ENCODE measurements at places on chromosomes 16 and 17.

DNA sequence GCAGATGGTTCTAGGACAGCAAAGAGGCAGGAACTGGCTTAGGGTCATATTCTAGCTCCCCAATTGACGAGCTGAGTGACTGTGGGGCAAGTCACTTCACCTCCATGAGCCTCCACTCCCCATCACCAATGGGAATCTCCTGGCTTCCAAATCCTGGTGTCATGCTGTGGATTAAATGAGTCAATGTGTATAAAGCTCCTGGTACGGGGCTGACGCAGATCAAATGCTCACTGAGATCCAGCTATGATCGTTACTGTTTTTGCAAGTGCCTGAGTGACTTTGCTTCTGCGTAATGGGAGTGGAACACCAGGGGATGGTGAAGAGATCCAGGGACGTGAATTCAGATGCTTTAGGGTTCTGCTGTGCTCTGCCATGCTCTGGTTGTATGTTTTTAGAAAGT is 2.4 kb downstream of the SEC14L5 start:
- DNase-seq: no peak

- DNase-seq: no peak
These were observed 267.6 kb upstream of the SDK2 start for GRCh38 chr17:73911726-73912372.

DNA sequence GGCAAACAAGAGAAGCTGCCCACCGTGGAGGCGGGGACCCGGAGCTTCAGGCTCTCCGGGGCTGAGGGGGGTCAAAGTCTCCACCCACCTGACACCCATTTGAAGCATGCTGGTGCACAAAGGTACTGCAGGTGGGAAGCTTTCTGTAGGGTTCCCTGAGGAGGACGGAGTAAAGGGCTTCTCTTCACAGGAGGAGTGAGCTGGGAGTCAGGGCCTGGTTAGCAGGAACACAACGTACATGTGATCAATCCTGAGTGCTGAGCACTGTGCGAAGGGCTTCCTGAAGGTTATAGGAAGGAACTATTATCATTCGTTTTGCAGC is 252.9 kb upstream of the RPL38 start:
- DNase-seq: no peak

- DNase-seq: no peak
These were observed 324.2 kb downstream of the PMP22 start for GRCh38 chr17:14940938-14941265.

- no peak for DNase-seq
These were observed 123.2 kb downstream of the CPPED1 start for GRCh38 chr16:12680531-12680930.

- peak; percentile 2 for DNase-seq
These were observed 1152.0 kb upstream of the CDH8 start for GRCh38 chr16:63188086-63188771.

- DNase-seq: peak; percentile 9
These were observed 49.6 kb upstream of the SIAH1 start for GRCh38 chr16:48434653-48435317.

DNA sequence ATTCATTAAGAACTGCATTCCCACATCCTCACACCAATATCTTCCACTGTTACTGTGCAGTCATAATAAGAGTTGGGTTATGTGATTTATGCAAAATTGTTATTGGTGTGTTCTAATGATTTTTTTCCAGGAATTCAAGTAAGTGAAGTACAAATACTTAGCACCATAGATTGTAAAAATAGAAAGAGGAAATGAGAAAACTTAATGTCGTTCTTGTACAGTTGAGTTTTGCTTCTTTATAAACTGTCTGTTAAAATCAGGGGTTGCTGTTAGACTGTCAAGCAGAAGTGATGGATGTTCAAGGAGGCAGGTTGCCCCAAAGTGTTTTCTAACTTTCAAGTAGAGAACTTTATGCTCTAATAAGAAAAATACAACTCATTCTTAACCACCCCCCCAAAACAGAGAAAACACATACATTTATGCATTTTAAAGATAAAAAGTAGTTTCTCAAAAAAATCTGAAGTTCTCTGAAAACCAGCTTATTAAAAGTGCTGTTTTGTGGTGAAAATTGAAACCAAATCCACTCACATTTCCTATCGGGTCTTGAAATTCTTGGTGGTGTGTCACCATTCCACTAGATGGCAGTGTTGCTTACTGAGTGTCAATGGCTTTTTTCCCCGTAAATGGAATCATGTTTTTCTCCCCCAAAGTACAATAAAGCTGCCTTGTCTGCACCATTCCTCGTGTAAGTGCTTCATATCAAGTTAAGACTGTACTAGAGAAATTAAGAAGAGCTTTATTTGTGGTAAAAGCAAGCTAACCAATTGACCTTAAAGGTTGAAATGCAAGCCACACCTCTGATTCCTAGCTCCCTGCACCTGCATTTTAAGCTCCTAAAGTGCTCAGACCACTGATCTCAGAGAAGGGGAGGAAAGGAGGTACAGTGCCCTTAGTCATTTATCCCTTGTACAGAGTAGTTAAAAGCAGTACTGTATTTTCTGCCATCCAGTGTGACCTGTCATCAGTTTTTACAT is 4.7 kb upstream of the IGSF6 start:
- peak; percentile 51 for DNase-seq

DNA sequence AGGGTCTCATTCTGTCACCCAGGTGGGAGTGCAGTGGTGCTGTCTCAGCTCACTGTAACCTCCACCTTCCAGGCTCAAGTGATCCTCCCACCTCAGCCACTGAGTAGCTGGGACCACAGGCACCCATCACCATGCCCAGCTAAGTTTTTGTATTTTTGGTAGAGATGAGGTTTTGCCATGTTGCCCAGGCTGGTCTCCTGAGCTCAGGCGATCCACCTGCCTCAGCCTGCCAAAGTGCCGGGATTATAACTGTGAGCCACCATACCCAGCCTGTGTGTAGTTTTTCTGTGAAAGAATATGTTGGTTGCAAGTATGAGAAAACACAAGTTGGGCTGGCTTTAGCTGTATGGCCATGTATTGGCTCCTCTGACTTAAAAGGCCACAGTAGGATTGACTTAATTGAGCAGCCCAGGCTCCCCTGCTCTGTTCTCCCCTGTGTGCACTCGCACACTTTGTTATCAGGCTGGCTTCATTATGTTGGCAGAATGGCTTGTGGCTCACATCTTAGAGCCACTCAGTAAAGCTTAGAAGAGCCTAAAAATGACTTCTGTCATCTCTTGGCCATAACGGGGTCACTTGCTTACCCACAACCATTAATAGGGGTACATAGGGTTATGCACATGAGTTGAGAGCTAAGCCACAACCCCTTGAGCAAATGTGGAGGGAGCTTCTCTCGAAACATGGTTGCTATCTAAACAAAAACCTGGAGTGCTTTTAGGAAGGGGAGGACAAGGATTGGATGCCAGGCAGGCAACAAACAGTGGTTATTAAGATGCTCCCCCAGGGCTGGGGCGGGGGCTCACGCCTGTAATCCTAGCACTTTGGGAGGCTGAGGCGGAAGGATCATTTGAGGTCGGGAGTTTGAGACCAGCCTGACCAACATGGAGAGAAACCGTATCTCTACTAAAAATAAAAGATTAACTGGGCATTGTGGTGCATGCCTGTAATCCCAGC is 6.1 kb downstream of the HAPSTR1 start:
- no peak for DNase-seq

- DNase-seq: no peak
These were observed 6.4 kb downstream of the SIAH1 start for GRCh38 chr16:48378836-48379235.

GRCh38 chr16:81442220-81442915 is 2.2 kb upstream of the CMIP start:
- DNase-seq: no peak

DNA sequence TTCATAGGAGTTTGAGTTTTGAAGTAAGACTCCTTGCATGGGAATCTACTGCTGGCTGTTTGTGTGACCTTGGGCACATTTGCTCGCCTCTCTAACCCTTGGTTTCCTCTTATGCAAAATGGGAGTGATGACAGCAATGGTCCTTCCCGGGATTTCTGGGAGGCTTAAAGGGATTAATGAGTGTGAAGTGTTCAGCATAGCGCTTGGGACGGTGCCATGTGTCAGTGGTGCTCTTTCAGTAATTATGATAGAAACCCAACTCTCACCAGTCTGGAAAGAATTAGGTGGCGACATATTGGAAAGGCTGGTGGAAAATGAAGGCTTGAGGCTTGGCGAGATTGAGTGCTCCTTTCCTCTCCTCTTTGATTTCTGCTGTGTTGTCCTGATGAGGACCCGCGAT is 429.2 kb upstream of the EEF2KMT start:
- no peak for DNase-seq

GRCh38 chr16:58039829-58040495 is 14.4 kb downstream of the MMP15 start:
- DNase-seq: no peak

- DNase-seq: no peak
These were observed 87.3 kb upstream of the TOB1 start for GRCh38 chr17:50953518-50953830.

- no peak for DNase-seq
These were observed 21.7 kb upstream of the COX10 start for GRCh38 chr17:14047591-14047990.

DNA sequence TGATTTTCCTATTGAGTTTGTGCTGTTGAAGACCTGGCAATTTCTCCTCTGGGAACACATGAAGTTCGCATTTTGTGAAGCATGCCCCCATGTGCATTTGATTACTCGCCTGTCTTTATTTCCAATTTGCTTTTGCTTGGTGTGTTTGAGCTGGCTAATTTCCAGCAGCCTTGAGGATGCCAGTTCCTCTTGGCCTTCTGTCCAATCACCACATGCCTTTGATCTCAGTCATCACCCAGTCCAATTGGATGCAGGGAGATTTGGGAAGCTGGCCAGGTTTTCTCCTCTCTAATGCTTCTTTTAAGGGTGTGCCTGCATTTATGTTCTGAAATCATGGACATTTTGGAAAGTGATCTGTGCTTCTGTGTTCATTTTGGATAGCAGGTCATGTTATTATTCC is 3.8 kb upstream of the TMEM100 start:
- DNase-seq: no peak

DNA sequence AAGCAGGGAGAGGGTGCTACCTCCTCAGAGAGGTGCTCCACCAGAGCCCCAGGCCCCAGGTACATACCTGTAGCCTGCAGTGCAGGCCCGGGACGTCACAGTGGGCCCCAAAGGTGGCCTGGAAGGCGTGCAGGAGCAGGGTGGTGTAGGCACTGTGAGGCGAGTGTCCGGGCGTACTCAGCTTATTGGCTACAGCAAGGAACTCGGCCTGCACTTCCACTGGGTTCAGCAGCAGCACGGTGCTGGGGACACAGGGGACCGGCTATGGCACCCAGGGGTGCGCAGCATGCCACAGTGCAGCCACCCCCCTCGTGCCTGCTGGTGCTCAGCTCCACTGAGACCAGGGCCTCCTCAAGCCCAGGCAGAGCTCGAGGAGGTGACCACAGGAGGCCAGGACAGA is 23.2 kb upstream of the PIK3R6 start:
- no peak for DNase-seq

- DNase-seq: peak; percentile 51
These were observed 103.6 kb downstream of the DNAH9 start for GRCh38 chr17:11701911-11702310.

DNA sequence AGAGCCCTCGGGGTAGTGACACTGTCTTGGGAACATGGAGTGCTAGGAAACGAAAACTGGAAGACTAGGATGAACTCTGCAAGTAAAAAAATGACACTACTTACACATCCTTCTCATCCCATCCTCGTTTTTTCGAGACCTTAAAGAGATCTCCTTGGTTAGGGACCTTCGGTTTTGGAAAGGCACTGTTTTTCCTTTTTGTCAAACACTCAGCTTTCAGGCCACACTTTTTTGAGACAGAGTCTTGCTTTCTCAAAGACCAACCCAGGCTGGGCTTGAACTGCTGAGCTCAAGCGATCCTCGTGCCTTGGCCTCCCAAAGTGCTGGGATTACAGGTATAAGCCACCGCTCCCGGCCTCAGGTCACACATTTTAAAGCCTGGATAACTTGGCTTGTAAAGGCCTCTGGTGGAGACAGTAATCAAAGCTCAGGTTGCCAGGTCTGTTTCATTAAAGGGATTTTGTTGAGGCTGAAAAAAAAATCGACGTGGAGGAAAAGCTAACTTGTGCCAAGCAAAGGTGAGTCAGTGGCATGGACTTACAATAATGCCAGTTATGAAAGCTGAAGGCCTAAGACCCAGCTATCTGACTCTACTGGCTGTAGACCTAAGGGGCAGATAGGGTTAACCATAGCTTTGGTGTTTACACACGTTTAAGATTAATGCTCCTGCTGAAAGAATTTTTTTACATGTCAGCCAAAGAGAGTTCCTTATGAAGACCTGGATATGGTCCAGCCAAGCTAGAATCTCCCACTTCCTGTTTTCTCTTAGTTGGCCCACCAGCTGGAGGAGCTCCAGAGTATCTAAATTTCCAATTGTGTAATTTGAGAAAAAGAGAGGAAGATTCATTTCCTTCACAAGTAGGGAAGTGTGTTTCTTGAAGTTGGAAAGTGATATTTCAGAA is 823 bp downstream of the NBR1 start:
- DNase-seq: peak; percentile 74

DNA sequence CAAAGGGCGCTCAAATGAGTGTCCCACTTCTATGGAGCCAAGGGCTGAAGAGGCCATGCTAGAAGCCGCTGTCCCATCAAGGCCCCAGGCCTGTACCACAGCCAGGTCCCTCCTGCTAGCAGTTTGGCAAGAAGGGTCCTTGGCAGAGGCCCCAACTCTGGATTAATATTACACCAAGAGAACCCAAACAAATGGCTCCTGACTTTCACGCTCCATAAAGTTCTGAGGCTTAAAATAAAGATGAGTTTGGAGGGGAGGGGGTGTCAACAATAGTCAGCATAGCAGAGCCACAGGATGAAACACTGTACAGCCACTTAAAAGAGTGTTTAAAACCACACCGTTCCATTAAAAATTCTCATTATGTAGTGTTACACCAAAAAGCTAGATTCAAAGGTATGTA is 30.5 kb downstream of the CUEDC1 start:
- DNase-seq: no peak

GRCh38 chr16:85485379-85485778 is 127.7 kb upstream of the GSE1 start:
- DNase-seq: no peak

- no peak for DNase-seq
These were observed 505.3 kb upstream of the CDH5 start for GRCh38 chr16:65861131-65861731.

GRCh38 chr16:51153577-51154031 is 2.5 kb upstream of the SALL1 start:
- peak; percentile 26 for DNase-seq

DNA sequence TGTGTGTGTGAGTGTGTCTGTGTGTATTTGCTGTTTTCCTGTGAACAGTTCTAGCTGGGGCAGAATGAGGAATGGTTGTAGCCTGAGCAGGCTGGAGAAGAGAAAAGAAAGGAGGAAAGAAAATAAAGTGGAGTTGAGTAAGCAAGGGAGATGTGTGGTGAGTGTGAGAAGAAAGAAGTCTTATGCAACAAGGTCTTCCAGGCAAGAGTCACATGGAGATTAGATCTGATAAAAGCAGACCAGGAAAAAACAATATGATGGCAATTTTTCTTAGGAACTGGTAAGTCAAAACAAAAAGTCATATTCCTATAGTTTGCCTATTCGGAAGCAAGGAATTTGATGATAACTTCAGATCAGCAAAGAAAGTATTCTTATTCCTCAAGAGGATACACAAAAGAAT is 125.0 kb downstream of the HS3ST3A1 start:
- no peak for DNase-seq
